ENCODE measurements at places on chromosomes 6 and 20. TPM values are rescaled to one million over a fixed set of nuclear protein-coding genes. Genes with fewer than 3 reads are reported as not detected.

TUBE1 gene
- total RNA-seq: 13.1 TPM

PNLDC1 gene
- not detected for total RNA-seq

AURKA gene
- 14.5 TPM for total RNA-seq

PEDS1 gene
- total RNA-seq: 27.0 TPM

PGC gene
- total RNA-seq: not detected

DEFB110 gene
- not detected for total RNA-seq

XKR7 gene
- total RNA-seq: not detected

RHAG gene
- total RNA-seq: not detected

STMND1 gene
- not detected for total RNA-seq

HRH3 gene
- not detected for total RNA-seq

RBM24 gene
- total RNA-seq: 0.32 TPM

APCDD1L gene
- 0.16 TPM for total RNA-seq

- no peak for ATAC-seq
These were observed 8.5 kb downstream of the JARID2 start for GRCh38 chr6:15254070-15254975.

GRCh38 chr20:17612287-17612991 is 42.6 kb downstream of the DSTN start:
- peak; percentile 1 for ATAC-seq

GRCh38 chr20:25309395-25310267 is 61.7 kb downstream of the PYGB start:
- peak; percentile 91 for ATAC-seq

GRCh38 chr6:157908369-157909281 is 73.0 kb upstream of the SYNJ2 start:
- ATAC-seq: no peak

DNA sequence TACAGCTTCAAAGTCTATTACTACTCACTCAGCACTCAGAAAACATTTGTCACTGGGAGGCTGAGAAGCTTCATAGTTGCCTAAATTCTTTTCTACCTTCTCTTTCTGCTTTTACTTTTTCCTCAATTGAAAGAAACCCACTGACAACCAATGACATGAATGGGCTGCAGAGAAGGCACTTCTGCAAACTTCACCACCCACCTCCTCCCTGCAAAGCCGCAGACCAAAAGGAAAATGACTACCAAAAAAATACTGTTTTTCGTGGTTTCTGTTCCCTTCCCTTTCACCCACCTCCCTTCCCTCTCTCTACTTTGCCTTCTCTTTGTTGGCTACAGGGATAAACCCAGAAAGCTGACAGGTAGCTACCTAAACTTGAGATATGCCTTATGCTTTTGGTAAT is 3.2 kb downstream of the GNAS-AS1 start:
- no peak for ATAC-seq

- no peak for ATAC-seq
These were observed 930.8 kb downstream of the TFAP2A start for GRCh38 chr6:9484091-9484490.

DNA sequence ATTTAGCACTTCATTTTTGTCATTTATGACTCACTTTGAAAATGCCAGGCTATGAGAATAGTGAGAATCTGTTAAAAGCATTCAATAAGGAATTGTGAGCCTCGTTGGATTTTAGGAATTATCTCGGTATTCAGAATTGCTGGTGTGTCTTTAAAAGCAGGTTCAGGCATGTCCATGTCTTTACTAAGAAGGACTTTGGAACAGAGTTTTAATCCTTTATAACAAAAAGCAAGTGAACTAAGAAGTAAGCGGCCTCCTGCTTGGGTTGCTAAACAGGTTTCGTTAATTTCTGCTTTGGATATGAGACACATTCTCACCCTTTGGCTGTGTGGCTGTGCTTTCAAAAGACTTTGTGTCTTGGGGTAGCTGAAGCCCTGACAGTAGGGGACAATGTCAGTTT is 74.9 kb downstream of the IGF2R start:
- ATAC-seq: peak; percentile 72

- no peak for ATAC-seq
These were observed 128.2 kb upstream of the TMEM170B start for GRCh38 chr6:11409371-11409770.

GRCh38 chr6:85416049-85416448 is 33.8 kb upstream of the NT5E start:
- no peak for ATAC-seq

DNA sequence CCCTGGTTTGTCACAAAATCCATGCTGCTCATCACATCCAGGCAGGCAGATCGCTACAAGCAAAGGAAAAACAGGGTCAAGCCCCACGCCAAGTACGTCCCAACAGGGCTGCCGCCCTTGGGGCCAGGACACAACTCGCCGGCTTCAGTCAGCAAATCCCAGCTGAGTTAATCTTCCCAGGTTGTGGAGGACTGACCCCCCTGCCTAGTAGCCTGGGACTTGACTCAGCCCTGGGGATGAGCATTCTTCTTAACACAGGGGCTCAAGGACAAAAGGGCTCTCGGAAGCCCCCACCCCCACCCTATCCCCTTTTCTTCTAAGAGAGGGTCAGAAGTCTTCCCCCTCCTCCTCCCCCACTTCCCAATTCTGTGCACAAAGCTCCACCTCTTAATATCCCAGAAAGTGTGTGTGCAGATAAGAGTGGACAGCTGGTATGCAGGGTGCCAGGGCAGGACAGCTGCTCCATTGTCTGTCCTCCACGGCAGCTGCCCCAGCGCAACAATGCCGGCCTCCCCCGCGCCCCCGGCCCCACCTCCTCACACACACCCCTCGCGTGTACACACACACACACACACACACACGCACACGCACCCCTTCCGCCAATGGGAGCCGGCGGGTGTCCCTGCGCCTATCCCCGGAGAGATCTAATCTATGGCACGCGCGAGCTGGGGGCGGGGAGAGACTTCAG is 4.5 kb downstream of the DLL1 start:
- ATAC-seq: no peak

DNA sequence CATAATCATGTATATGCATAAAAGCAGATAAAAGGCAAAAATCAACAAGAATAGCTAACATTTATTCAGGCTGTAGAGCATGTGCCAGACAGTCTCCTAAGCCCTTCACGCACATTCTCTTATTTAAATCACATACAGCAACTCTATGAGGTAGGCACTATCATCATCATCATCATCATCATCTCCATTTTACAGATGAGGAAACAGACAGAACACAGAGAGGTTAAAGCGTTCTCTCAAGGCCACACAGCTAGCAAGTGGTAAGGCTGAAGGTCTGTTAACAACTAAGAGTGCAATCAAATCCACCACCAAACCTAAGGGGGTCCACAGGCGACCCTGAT is 857 bp upstream of the PLEKHG1 start:
- ATAC-seq: no peak

- no peak for ATAC-seq
These were observed 50.3 kb upstream of the GFRAL start for GRCh38 chr6:55276745-55277530.

DNA sequence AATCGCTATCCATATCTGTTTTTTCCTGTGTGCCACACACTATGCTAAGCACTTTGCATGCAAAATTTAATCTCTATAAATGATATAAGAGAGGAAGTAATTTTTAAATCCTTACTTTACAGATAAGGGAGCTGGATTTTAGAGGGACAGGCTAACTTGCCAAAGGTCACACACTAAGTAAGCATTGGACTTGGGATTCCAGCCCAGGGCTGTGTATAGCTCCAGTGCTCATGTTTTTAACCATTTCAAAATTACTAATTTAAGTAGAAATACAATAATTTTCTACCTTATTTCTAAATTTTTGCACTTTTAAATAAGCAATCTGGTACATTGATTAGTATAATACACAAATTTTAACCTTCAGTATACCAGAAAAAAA is 144.6 kb downstream of the UST start:
- ATAC-seq: no peak

GRCh38 chr6:167990016-167990945 is 7.2 kb upstream of the KIF25 start:
- no peak for ATAC-seq

GRCh38 chr20:25148982-25149846 is 46.3 kb upstream of the ENTPD6 start:
- ATAC-seq: no peak

DNA sequence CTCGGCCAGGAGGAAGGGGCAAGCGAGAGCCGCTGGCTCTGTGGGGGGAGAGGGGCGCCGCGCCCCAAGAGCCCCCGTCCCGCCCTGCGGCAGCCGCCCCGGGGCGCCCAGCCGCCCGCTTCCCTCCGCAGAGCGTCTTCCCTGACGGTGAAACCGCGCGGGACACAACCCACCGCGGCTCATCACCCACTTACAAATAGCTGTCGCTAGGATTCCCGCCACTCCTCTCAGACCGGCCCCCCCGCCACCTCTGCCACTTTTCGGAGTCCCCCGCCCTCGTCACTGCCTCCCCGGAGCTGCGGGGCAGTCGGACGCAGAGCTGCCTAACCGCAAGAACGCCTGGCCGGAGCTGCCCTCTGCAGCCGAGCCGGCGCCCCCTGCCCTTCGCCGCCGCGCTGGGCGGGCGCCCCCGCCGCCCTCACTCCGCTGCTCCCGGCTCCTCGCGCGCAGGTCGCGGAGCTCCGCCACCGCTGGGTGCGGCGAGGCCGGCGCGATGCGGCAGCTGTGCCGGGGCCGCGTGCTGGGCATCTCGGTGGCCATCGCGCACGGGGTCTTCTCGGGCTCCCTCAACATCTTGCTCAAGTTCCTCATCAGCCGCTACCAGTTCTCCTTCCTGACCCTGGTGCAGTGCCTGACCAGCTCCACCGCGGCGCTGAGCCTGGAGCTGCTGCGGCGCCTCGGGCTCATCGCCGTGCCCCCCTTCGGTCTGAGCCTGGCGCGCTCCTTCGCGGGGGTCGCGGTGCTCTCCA is at the start of gene SLC35D3:
Gene SLC35D3, plus strand, starts transcription at position 366 of the 749 bp plus-strand sequence. Its CDS starts 128 bp downstream, at position 494.
- ATAC-seq: peak; percentile 33

DNA sequence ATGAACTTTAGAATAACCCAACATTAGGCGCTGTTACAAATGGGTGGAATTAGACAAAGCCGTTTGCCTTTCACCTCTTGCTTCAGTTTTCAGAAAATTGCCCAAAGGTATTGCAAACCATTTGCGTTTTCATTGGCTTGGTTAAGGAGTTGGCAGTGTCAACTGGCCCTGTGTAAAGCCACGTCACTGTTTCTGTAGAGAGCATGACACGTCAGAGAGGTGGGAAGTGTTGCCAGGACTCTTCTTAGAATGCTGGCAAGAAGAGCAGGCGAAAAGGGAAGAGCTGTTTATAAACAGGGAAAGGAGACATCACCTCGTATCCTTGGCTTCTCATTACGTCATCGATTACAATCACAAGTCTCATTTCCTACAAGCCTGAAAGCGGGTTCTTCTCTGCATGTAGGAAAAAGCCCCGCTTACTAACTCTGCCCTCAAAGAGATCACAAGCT is 4.2 kb upstream of the IRF4 start:
- no peak for ATAC-seq
